Fibroblast of skin of right biceps (primary cell): ENCODE measurements at places on chromosomes 3 and 15.

DNA sequence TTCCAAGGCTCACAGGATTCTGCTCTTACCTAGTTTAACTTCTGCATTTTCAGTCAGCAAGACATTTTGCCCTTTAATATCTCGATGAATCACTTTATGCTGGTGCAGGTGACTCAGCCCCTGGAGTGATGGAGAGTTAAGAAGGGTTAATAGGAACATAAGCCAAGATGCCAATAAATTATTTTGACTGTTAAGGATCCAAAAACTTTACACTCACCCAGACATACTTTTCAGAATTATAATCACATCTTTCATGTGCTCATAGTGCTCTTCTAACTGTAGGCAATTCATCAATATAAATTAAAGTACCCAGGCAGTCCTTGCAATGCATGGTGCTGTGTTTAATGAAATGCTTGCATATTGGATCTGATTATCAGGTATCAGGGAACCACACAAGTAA lies 164.1 kb upstream of the SLC2A2 start:
- DNase-seq, result peak; percentile 66

GRCh38 chr3:56321383-56321782 lies 146.9 kb downstream of the ERC2 start:
- no peak for DNase-seq

DNA sequence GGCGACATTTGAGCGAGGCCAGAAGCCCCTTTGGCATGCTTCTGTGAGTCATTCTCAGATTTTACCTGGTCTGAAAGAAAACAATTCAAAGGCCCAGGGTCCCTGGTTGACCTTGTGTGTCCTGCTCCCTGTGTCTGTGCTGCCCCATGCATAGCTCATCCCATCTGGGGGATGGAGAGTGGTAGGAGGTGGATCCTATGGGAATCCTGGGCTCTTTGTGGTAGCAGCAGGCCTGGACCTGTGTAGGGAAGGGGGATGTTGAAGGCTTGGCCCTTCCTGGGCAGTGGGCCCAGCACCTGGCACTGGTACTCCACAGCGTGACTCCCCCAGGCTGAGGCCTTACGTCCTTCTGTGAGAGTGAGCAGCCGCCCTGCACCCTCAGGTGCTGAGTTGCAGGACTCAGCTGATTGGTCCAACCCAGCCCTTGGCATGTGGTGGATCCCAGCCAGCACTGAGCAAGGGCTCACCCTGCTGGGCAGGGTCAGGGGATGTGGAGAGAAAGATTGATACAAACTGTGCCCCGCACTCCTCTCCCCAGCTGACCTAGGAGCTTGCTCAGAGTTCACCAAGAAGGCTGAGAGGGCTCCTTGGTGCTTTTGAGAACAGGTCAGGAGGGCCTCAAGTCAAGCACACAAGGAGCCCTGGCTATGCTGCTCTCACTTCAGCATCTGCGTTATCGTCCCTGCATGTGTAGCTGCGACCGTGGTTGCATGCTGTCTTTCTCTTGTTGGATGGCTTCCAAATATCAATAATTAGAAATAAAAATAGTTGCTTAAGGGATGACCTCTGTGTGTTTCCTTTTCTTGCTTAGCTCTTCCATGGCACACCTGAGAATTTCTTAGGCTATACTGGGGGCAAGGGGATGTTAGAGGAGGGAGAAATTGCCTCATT lies 21.4 kb upstream of the JMJD7 start:
- DNase-seq, result no peak

DNA sequence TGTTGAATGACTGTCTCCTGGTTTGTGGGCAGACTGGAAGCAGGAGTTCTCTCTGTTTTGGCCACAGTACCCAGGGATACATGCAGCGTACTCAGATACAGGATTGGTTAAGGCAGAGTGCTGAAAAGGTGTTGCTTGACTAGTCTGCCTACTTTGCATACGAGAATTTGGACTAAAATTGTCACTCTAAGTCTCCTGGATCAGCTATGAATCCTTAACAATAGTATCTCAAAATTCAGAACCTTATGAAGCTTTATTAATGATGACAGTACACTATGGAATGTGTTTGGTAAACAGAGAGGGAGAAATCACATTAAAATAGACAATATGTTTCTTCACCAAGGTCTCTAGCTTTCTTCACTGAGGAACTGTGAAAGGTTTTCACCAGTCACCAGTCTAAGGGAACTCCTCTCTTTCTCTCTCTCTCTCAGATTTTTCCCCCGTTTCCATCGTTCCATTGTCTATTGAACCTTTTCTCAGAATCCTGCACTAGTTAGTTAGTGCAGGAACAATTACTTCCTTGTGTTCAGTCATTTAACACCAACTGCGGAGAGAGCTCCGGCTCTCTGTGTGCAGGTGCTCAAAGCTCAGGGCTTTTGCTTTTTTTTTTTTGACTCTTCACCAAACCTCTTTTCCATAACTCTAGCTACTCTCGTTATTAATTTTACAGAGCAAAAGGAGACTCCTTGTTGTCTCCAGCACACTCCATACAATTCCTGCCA lies 85.9 kb upstream of the FNDC3B start:
- no peak for DNase-seq

DNA sequence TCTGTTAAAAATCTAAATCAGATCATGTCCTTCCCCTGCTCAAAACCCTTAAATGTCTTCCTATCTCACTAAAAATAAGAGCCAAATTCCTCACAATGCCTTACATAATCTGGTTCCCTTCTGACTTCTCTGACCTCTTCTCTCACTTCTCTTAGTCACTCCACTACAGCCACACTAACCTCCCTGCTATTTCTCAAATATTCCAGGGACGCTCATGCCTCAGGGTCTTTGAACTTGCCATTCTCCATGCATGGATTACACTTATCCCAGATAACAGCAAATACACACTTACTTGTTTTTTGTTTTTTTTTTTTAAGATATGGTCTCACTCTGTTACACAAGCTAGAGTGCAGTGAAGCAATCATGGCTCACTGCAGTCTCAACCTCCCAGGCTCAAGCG lies 8.5 kb downstream of the TP53BP1 start:
- no peak for DNase-seq

DNA sequence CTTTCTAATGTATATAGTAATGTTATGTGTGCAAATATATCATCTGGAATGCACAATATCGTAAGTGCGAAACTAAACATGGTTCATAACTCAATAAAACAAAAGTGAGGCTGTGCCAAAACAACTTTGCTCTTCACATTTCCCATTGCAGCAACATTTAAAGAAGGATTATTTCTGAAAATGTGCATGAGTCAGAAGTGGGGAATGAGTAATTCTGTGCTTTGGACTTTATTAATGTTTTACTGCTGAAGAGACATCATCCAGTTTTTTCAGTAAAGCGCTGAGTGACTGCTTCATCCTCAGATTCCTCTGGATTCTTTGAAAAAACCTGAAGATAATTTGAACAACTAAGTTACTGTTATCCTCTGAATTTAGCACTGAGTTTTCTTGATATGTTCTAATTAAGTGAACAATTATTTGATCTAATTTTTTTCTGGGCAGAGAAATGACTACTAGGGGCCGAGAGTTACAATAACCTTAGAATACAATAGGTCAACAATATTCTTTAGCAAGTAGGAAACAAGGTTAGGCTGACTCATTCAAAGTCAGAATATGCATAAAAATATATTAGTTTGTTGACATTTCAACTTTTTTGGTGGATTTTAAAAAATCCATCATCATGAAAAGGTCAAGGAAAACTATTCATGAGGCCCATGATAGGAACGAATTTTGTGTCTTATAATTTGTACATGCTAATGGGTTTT lies 20.0 kb upstream of the PLCL2 start:
- DNase-seq, result peak; percentile 87

DNA sequence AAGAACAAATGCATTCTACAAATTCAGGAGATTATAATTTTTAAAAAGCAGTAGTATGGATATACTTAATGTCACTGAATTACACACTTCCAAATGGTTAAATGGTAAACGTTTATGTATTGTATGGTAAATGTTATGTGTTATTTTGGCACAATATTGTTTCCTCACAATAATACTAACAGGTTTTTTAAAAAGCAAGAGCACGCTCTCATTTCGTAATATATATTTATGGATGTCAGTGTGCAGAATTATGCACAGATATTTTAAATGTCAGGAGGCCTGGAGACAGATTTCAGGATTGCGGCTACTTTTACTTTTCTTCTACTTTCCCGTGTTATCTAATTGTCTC lies 533 bp downstream of the ZNF445 start:
- no peak for DNase-seq

- no peak for DNase-seq
These were observed 66.5 kb upstream of the EIF1B start for GRCh38 chr3:40243056-40243455.

GRCh38 chr15:66743703-66744536 lies 41.9 kb downstream of the SMAD6 start:
- DNase-seq, result no peak

- DNase-seq, result peak; percentile 67
These were observed 5.5 kb upstream of the VGLL3 start for GRCh38 chr3:86996261-86996955.

- no peak for DNase-seq
These were observed 28.7 kb upstream of the GATA2 start for GRCh38 chr3:128521715-128522114.

DNA sequence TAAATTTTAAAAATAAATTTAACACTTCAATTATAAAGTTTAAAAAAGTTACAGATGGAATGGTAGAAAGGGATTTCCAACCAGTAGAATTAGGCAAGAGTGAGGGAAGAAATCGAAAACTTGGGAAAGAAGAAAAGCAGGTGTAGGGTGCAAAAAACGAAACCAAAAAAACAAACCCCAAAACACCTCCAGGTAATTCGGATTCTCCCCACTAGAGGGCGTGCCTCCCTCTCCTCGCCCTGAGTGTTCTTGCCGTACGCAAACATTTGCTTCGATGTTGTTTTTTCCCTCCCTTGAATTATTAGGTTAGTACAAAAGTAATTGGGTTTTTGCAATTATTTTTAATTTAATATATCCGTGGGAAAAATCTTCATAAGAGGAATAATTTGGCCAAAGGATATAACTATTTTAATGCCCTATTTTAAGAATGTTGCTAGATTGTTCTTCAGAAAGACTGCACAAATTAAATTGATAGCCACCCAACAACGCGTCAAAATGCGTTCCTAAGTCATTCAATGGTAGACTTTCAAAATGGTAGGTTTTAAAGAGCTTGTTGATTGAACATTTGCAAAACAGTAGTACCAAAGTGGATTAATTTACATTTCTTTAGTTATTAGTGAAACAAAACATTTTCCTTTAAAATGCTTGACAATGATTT lies 63.7 kb downstream of the SLC30A4 start:
- peak; percentile 44 for DNase-seq

- peak; percentile 59 for DNase-seq
These were observed 84.4 kb downstream of the CMSS1 start for GRCh38 chr3:99902091-99902490.

DNA sequence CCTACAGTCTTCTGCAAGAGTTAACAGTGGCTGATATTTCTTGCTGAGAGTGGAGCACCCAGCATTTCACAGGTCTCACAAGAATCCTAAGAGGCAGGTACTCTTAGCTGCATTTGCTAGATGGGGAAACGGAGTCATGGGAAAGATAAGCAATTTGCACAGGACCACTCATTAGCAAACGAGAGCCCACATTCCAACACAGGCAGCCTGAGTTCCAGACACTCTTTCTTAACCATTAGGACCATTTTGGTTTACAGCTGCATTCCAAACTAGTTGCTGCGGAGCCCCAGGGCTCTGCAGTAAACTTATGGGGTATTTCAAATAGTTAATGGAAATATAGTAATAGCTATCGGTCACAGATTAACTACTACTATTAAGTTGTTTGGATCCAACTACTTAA lies 42.5 kb downstream of the LYZL4 start:
- DNase-seq, result no peak

DNA sequence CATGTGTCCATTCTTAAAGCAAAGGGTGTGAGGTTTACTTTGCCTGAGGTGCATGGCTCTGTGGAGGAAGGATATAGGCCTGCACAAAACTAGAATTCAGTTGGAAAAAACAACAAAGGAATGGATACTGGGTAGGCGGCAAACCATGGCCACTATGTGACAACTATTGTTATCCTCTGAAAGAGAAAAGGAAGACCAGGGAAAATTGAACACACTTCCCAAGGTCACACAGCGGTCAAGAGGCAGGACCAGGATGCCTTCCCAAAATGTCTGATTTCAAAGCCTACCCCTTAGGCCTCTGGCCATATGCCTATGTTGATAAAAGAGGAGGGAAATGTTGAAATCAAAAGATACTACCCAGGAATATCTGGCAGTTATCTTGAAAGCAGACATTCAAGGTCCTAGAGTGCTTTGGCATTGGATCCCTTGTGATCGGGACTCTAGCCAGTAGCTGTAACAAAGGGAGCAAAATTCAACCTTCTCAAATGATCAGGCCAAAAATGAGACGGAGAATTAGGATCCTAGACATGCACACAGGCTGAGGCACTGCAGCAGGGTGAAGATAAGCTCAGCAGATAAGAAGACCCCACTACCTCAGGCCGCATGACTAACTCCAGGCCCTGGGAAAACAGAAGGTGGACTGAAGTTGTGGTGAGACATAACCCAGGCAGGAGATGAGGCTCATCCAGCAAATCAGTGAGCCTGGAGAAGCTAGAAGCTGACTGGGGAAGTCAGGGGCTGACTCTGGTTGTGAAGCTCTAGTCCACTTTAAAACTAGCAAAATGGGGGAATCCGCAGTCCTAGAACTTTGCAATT lies 292.2 kb downstream of the NEK10 start:
- DNase-seq, result no peak

- peak; percentile 19 for DNase-seq
These were observed 11.9 kb downstream of the GRM2 start for GRCh38 chr3:51718547-51719409.

DNA sequence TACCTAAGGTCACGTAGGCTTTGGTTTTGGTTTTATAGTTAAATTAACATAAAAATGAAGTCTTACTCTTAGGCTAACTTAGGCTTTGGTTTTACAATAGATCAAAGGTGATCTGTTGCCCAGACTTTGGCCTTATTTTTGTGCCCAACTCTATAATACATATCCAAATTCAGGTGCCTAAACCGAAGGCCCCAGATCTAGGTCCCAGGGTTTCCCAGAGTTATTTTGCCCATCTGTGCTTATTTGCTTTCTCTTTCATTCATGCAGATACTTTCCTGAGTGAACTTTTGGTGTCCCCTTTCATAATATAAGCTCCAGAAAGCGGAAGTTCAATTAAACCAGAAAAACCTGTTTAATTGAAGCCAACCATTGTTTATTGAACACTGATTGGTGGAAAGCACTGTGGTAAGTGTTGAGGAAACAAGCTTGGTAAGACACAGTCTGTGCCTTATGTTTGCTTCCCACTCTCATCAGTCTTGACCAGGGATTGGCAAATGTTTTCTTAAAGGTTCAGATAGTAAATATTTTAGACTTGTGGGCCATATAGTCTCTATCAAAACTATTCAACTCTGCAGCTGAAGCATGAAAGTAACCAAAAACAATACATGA lies 209.7 kb downstream of the WDR72 start:
- no peak for DNase-seq
